ENCODE measurements at places on chromosomes 5 and 9.

DNA sequence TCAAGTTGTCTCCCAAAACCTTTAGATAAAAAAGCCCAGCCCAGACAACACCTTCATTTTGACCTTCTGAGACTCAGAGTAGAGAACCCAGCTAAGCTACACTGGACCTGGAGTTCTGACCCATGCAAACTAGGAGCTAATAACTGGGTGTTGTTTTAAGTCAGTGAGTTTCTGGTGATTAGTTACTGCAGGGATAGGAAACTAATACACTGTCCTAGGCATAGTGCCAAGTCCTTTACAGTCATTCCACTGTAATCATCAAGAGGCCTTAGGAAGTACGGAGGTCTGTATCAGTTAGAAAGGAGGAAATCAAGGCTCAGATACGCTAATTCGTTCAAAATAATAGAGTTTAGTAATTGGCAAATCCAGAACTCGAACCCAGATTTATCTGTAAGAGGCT, 197.9 kb downstream of the KCTD16 start:
- DNase-seq, result no peak

- no peak for DNase-seq
Observed at GRCh38 chr9:92141144-92142129, 26.2 kb upstream of the SPTLC1 start.

- DNase-seq, result no peak
Observed at GRCh38 chr9:137373611-137373980, 49.4 kb downstream of the EXD3 start.

- no peak for DNase-seq
Observed at GRCh38 chr9:109132567-109133021, 12.8 kb upstream of the TMEM245 start.

GRCh38 chr9:76194896-76195295, 199.3 kb downstream of the RFK start:
- DNase-seq, result no peak

- no peak for DNase-seq
Observed at GRCh38 chr9:99296291-99296951, 74.3 kb downstream of the SEC61B start.

GRCh38 chr9:72539824-72540347, 18.5 kb downstream of the TMC1 start:
- DNase-seq, result no peak

GRCh38 chr9:27183131-27183530, 74.1 kb downstream of the TEK start:
- no peak for DNase-seq

GRCh38 chr5:15002173-15002572, 130.6 kb upstream of the ANKH start:
- DNase-seq, result no peak

GRCh38 chr5:72107901-72108201, 576 bp downstream of the MAP1B start:
- DNase-seq, result no peak

DNA sequence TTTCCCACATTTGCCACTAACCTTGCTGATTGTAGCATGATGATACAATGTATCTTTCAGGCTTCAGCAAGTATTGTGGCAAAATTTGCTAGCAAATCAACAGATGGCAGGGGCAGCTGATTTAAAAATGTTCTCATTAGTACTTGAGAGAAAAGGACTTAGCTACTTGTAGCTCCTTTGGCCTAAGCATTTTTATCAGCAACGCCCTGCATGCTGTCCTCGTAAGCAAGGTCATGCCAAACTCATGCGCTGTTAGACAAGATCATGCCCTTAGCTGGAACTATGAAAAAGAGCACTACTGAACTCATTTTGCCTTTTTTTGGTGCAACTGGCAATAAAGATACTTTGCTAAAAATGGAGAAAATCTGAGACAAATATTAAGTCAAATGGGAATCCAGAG, 197.1 kb downstream of the ICE1 start:
- no peak for DNase-seq

- no peak for DNase-seq
Observed at GRCh38 chr5:126851501-126852011, 74.6 kb downstream of the LMNB1 start.

Data from nucleus accumbens (tissue), 56 donors.